Brain pericyte (primary cell): ENCODE measurements at places on chromosomes 16 and 17.

GRCh38 chr17:16363749-16364536 lies 10.7 kb upstream of the CENPV start:
- no peak for DNase-seq

DNA sequence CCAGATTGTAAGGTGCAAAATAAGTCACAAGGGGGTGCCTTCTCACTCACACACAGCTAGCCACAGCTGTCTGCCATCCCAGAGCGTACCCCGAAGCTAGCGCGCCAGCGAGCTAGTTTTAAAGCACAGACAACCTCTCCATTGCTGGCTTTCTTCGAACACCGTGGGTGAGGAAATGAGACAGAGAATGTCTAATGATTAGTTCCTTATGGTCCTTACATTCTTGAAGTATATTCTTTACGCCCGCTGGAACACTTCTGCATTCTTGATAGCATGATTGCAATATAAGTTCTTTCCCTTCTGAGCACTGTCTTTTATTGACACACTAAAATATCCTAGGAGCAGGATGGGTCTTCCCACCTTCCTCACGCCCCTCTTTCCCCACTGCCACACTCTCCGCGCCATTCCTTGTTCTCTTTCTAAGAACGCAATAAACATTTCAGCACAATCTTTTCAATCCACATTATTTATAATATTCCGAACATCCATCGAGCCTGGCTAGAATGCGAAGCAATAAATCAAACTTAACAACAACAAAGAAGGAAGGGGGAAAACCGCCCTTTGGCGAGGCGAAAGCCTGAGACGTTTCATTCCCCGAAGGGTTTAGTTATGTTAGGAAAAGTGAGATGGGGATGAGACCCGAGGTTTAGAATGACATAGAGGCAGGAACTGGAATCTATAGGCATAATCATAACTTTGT lies 251.3 kb downstream of the NTN1 start:
- DNase-seq = no peak

GRCh38 chr16:31077024-31077423 lies 2.8 kb downstream of the ZNF646 start:
- no peak for DNase-seq

DNA sequence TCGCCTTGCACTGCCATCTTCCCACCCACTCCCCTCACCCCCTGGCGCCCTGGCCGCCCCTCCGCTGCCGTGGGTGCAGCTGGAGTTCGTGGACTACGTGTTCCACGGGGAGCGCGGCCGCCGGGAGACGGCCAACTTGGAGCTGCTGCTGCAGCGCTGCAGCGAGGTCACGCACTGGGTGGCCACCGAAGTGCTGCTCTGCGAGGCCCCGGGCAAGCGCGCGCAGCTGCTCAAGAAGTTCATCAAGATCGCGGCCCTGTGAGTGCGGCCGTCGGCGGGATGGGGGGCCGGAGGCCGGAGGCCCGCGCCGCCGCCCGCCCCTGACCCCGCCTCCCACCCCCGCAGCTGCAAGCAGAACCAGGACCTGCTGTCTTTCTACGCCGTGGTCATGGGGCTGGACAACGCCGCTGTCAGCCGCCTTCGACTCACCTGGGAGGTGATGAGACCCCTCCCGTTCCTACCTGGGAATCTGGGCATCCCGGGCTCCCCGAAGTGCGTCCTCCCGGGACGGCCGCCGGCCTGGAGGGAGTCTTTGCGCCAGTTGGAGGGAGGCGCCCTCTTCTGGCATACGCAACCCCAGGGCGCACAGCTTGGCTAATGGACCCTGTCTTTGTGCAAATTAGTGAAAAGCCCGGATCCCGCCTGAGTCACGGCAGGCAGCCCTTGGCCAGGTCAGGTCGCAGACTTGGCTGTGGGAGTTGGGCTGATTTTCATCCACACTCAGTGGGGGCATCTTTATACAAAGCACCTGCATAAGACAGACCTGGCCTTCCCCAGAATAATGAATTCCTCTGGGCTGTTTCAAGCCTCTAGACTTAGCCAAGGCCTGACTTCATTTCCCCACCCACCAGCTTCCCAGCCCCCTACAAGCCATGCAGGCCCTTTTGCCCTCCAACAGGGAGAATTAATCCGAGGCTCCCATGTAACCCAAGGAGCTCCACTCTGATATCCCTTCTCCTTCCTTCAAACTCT lies 14.3 kb downstream of the RAPGEFL1 start:
- DNase-seq = no peak

DNA sequence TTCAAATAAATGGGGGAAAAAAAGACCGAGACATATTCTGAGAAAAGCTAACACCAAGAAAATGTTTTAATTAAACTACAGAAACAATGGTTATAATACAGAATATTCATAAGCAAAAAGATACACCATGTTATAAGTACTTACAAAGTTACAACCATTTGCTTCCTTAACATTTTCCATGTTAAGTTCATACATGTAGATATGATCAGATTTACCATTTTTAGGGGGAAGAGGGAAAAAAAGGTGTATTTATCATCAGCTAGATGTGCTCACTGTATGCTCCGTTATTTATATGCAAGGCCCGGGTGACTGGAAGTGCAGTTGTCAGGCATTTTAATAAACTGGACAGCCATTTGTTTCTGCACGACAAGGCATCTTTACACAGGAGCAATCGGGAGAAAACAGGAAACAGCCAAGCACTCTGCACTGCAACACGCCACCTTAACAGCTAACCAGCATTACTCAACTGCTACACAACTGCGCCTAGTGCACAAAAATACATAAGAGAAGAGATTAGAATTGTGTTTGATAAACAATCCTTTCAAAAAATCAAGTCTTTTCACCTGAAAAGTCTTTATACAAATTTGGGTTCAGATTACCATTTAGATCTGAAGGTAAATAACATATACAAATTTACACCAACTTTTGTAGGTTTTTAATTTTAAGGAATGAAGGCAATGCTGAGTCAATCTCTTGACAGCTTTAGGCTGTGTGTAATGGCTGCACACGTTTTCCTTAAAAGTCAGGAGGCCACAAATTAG lies 2.9 kb downstream of the SRSF2 start:
- DNase-seq = no peak

GRCh38 chr16:11170696-11171447 lies 85.1 kb downstream of the SOCS1 start:
- no peak for DNase-seq

DNA sequence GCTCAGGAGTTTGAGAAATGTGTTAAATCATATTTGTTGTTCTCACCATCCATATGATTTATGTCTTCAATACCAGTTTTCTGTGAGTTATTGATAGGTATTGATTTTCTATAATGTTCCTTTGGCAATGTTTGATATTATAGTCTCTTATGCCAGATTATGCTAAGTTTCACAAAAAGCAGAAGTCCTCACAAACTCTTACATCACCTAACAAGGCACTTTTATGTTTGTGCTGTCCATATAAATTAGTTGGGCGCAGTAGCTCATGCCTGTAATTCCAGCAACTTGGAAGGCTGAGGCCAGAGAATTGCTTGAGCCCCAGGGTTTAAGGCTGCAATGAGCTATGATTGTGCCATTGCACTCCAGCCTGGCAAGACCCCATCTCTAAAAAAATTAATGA lies 12.6 kb upstream of the UQCRC2 start:
- DNase-seq = no peak

DNA sequence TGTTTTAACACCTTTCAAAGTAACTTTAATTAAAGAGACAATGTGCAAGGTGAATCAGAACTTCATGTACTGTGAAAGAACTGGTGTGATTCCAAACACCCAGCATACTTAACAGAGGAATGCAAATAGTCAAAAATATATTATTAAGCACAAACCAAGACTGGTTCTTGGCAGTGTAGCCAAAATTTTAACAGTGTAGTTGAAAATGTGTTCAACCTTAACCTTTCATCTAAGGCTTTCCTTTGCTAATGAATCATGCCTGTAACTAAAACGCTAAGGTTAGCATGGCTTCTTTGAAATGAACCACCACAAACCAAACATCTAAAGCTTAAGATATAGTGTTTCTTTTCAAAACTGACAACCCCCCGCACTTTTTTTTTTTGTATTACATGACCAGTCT lies 146.3 kb upstream of the AXIN2 start:
- no peak for DNase-seq

GRCh38 chr17:3986270-3986938 lies 22.2 kb upstream of the ATP2A3 start:
- DNase-seq = no peak

- no peak for DNase-seq
Measured at GRCh38 chr17:57530026-57530425, 215.1 kb downstream of the CCDC182 start.

GRCh38 chr17:830950-831349 lies 48.8 kb downstream of the MRM3 start:
- no peak for DNase-seq

DNA sequence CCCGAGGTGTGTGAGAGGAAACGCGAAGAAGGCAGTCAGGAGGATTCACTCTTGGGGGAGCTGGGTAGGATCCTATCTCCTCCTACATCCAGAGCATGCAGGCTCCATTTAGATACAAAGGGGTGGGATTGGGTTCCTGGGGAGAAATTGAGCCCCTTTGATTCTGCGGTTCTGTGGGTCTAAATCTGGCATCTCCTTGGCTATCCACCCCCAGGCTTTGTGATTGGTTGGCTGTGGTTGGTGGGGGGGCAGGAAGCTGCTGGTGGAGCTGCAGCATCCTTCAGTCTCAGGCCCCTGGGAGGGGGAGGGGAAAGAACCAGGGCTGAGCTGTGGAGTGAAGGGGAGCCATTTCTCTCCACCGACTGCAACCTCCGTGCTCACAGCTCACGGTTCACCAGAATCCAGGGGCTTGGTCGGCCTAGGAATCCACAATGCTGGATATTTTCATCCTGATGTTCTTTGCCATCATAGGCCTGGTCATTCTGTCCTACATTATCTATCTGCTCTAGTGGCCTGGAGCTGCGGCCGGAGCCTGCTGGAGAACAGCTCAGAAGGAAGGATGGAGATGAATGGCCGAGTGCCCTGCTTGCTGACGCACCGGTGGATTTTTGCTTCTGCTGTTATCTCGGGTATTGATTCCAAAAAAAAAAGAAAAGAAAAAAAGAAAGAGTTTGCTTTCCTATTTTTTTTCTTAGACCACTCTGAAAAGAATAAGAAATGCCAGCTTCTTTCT lies at the start of gene LASP1NB:
LASP1NB (plus strand) TSS at position 352 of the 733 bp plus-strand sequence.
- no peak for DNase-seq

DNA sequence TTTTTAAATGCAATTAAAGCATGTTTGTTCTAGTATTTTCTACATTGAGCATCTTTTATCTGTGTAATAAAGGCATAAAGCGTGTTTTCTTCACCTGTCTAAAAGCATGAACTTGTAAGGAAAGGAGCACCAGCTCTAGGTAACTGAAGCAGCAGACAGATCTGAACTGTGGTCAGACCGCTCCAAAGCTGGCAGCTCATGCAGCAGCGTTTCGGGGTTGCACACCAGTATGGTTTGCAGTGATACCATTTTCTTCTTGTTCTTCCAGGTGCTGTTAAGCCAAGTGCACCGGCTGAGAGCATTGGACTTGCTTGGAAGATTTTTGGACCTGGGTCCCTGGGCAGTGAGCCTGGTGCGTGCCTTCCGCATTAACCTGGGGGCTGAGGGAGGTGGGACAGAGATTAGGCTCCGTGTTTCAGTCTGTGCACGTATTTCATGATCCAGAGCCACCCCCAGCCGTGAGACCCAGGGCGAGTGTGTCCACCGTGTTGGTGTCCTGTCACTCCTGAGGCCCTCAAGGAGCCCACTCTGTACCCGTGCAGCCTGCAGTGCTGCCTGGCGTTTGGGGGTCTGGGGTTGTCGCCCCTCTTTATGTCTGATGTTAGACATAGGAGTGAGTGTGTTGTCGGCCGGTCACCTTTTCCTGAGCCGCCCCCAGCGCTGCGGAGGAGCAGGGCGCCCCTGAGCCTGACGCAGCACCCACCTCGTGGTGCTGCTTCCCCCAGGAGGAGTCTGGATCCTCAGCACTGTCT lies 136.3 kb upstream of the CHMP6 start:
- DNase-seq = no peak

DNA sequence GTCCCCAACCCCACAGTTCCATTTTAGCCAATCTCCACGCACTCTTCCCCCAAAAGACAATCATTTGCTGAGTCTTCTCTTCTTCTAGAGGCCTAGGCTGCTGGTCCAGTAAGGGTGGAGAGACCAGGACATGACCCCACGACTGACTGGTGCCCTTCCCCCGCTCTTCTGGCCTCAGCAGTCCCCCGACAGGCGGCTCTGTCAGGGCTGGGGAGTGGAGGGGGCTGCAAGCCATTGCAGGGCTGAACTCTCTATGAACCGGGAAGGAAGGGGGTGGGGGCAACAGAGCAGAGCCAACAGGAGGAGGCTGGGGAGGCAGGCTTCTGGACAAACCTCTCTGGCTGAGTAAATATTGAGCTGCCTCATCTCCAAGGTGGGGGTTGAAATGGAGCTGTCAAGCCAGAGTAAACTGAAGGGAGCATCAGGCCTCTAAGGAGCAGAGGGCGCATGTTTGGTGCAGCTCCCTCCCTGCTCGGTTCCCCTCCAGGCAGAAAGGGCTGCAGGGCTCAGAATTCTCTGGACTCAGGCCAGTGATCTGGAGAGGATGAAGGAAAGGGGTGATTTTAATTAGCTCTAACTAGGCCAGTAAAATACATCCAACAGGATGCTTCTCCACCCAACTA lies 8.7 kb downstream of the HOXB1 start:
- no peak for DNase-seq

GRCh38 chr16:73202161-73202729 lies 154.3 kb upstream of the ZFHX3 start:
- DNase-seq = no peak

GRCh38 chr16:46997844-46998243 lies 24.4 kb upstream of the DNAJA2 start:
- no peak for DNase-seq

- no peak for DNase-seq
Measured at GRCh38 chr17:4733073-4733531, 1.9 kb downstream of the MED11 start.

GRCh38 chr16:86668136-86668910 lies 90.0 kb downstream of the FOXL1 start:
- DNase-seq = no peak

DNA sequence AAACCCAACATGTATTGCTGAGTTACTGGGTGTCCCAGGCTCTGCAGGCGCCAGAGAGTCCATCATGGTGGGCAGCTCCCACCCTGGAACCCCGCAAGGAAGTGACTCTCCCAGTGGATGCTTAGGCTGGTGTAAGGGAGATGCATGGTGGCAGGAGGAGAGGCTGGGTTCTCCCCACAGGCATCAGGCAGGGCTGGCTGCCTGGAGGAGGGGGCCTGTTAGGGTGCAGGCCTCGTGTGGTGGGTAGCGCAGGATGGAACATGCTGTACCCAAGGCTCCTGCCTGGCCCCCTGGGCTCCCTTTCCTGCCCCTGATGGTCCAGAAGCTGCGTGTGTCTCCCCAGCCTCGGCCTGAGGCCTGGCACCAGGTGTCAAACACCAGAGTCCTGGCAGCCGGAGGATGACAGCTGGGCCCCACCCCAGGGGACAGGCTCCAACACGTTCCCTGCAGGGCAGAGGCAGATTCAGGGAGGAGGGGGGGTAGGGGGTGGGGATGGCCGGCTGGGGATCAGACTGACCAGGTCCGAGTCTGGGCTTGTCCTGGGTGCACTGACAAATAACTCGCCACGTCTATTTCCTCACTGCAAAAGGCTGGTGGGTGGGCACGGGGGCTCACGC lies 40.2 kb upstream of the CIBAR2 start:
- DNase-seq = no peak

- DNase-seq = no peak
Measured at GRCh38 chr17:76805319-76805718, 62.9 kb upstream of the MGAT5B start.
